Stomach (tissue), 19 donors: ENCODE measurements at places on chromosomes 11 and 22. TPM values are rescaled to one million over a fixed set of nuclear protein-coding genes. Genes with fewer than 3 reads are reported as not detected.
A peak's percentile ranks its signal among the peaks of the same experiment; 100 is the strongest.

Gene RBM4
- polyA plus RNA-seq: 107 TPM

DNA sequence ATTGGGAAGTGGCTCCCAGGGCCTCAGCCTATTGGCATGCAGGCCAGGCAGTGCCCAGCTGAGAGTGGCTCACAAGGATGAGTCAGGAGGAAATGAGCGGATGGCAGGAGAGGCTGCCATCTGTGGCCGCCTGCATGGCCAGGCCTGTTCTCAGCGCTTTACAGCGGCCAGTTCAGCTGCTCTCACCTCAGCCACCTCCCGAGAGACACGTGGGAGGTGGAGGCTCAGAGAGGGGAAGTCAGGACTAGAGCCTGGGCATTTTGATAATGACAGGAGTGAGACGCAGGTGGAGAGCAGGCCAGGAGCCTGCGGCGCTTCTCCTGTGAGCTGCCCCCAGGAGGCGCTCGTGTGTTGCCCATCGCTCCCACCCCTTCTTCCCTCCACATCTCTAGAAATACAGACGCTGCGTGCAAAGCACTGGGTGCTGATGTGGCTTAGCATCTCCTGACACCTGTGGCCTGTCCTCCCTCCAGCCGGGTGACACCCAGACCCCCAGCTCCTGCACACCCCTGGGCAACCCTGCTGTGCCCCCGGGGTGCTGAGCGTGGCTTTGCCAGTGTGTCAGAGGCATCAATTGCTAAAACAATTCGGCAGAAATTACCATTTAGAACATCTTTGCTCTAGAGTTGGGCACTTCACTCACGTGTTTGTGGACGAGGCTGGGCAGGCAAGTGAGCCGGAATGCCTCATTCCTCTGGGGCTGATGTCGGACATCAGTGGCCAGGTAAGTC is 21.4 kb upstream of the PANX2 start:
- no peaks in the 10 kb centered on the region for H3K36me3 ChIP-seq
- H3K4me1 ChIP-seq: peaks cover 7% of the 10 kb centered on the region
- no peaks in the 10 kb centered on the region for H3K27me3 ChIP-seq
- no peak overlapping the region for H3K4me3 ChIP-seq
- DNase-seq: peak; percentile 86

- peak overlapping the region; percentile 67 for H3K27ac ChIP-seq
- H3K4me1 ChIP-seq: peaks cover 24% of the 10 kb centered on the region
- H3K27me3 ChIP-seq: no peaks in the 10 kb centered on the region
- H3K36me3 ChIP-seq: peaks cover 99% of the 10 kb centered on the region
These were observed 32.6 kb downstream of the APOL1 start for GRCh38 chr22:36285545-36285944.

Gene DBX1
- not detected for polyA plus RNA-seq

- DNase-seq: no peak
- no peaks in the 10 kb centered on the region for H3K27me3 ChIP-seq
- H3K4me1 ChIP-seq: peaks cover 55% of the 10 kb centered on the region
- no peaks in the 10 kb centered on the region for H3K36me3 ChIP-seq
These were observed 116.6 kb downstream of the PLEKHA7 start for GRCh38 chr11:16897470-16898061.

DNA sequence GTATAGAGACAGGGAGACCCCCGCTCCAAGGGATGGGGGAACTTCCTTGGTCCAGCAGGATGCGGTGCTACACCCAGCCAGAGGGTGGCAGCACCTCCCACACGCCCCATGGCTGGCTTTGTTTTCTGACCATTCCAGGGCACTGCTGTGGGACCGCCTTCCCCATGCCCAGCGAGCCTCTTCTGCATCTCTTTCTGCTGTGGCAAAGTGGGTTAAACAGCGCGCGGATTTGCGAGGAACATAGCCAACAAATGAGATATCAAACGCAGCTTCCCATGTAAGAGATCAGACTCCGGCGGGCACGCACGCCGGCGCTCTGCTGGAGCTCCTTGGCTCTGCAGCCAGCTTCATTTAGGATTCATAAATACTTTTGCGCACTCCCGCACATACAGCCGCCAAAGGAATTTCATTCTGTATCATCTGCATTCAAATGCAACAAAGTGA is 485.8 kb upstream of the CADM1 start:
- H3K27ac ChIP-seq: no peak overlapping the region
- no peaks in the 10 kb centered on the region for H3K4me1 ChIP-seq
- H3K4me3 ChIP-seq: no peak overlapping the region

DNA sequence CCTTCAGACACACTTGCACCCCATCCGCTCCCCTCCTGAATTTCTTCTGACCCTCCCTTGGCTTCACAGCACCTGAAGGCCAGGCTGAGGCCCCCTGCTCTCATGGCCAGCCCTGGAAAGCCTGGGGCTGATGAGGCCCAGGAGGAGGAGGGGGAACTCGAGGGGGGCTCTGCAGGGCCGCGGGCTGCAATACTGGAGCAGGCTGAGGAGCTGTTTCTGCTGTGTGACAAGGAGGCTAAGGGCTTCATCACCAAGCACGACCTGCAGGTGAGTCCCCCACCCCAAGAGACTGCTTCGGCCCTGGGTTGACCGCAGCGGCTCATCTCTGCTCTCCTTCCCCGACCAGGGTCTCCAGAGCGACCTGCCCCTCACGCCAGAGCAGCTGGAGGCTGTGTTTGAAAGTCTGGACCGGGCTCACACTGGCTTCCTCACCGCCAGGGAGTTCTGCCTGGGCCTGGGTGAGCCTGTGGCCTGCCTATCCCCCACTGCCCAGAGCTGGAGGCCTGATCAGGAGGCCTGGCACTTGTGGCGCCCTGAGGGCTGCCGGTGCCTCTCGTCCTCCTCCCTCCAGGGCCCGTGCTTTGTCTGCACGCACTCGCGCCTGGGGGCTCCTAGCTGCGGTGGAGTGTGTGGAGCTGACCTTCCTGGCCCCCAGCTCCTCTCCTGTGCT is 922 bp downstream of the CRACR2B start:
- peaks cover 18% of the 10 kb centered on the region for H3K36me3 ChIP-seq
- DNase-seq: no peak
- H3K27me3 ChIP-seq: peaks cover 40% of the 10 kb centered on the region
- peak overlapping the region; percentile 39 for H3K4me3 ChIP-seq
- H3K27ac ChIP-seq: peak overlapping the region; percentile 89

Gene SLC39A13
- polyA plus RNA-seq: 33.6 TPM

DNA sequence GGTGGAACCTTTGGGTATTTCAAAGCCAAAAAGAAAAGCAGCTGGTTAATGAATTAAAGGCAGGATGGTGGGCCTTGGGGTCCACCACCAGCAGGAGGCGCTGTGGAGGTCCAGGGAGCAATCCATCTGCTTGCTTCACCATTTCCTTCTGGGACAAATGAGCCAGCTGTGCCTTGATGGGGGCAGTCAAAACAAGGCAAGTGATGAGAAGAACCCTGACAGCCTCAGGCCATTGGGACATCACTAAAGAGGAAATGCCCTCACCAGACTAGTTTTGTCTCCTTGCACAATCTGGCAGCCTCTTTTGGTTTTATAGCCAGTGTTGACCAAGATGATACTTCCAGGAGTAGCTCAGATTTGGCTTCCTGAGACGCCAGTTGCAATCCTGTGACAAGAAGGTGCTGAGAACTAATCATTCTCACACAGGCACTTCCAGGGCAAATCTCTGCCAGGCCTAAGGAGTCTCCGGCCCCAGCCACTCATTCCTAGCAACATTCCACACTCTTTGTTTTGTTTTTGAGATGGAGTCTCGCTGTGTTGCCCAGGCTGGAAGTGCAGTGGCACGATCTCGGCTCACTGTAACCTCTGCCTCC is 38.2 kb upstream of the WEE1 start:
- no peaks in the 10 kb centered on the region for H3K27me3 ChIP-seq
- H3K27ac ChIP-seq: no peak overlapping the region
- H3K36me3 ChIP-seq: no peaks in the 10 kb centered on the region

DNA sequence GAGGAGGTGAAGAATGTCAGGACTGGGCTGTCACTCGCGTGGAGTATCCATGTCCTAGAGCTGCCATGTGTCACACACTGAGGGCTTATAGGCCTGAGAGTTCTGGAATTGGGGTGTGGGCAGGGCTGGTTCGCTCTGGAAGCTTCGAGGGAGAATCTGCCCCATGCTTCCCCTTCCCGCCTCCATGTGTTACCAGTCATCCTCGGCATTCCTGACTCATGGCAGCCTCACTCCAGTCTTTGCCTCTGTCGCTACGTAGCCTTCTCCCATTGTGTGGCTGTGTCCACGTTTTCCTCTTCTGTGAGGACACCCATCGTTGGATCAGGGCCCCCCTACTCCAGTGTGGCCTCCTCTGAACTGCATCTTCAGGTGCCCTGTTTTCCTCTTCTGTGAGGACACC is 301.2 kb downstream of the TBC1D22A start:
- H3K27ac ChIP-seq: no peak overlapping the region
- no peaks in the 10 kb centered on the region for H3K27me3 ChIP-seq

DNA sequence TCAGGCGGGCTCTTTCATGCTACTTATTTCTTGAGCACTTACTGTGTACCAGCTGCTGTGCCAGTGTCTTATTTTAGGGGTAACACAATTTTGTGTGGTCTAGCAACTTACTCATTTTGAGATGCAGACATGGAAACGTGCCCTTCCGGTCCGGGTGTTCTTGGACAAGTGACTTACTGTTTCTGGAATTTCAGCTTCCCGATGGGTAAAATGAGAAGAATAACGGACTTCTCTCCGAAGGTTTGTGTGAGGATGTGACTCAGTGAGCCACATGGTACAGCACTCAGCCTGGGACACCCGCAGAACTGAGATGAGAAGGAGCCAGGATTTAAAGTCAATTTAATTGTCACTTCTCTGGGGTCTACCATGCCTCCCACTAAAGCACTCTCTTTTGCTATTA is 114.5 kb upstream of the SYT13 start:
- H3K36me3 ChIP-seq: no peaks in the 10 kb centered on the region
- no peak for DNase-seq
- peaks cover 31% of the 10 kb centered on the region for H3K27me3 ChIP-seq
- H3K4me1 ChIP-seq: no peaks in the 10 kb centered on the region
- no peak overlapping the region for H3K27ac ChIP-seq

DNA sequence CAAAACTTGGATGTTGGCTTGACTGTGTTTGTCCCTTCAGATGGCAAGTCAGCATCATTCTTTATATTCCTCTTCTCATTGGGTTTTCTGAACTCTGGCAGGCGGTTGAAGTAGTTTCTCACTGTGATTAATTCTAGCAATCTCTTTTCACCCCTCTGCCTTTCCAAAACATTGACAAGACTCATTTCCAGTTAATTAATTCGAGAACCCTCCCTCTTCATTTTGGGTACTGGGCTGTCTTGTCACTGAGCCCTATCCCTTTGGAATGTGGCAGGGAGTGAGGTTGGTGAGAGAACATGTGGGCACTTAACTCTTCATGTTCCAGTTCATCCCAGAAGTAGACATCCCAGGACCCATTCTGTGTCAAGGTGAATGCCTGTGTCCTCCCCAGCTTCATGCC is 133.0 kb downstream of the WNT7B start:
- no peaks in the 10 kb centered on the region for H3K27me3 ChIP-seq
- no peaks in the 10 kb centered on the region for H3K4me1 ChIP-seq
- H3K27ac ChIP-seq: no peak overlapping the region
- peaks cover 52% of the 10 kb centered on the region for H3K36me3 ChIP-seq

- no peak overlapping the region for H3K27ac ChIP-seq
- no peak for DNase-seq
- H3K27me3 ChIP-seq: peaks cover 13% of the 10 kb centered on the region
- peaks cover 16% of the 10 kb centered on the region for H3K4me1 ChIP-seq
These were observed 301.9 kb downstream of the OPCML start for GRCh38 chr11:133230431-133230830.

GRCh38 chr22:39278040-39278439 is 33.3 kb upstream of the PDGFB start:
- DNase-seq: no peak
- no peak overlapping the region for H3K4me3 ChIP-seq
- H3K4me1 ChIP-seq: no peaks in the 10 kb centered on the region
- H3K36me3 ChIP-seq: no peaks in the 10 kb centered on the region
- H3K27ac ChIP-seq: no peak overlapping the region
- H3K27me3 ChIP-seq: peaks cover 21% of the 10 kb centered on the region

- H3K4me1 ChIP-seq: no peaks in the 10 kb centered on the region
- H3K27me3 ChIP-seq: no peaks in the 10 kb centered on the region
- H3K27ac ChIP-seq: no peak overlapping the region
- no peak overlapping the region for H3K4me3 ChIP-seq
- H3K36me3 ChIP-seq: no peaks in the 10 kb centered on the region
- no peak for DNase-seq
These were observed 25.0 kb downstream of the CASP12 start for GRCh38 chr11:104873252-104873651.

- no peak overlapping the region for H3K27ac ChIP-seq
- no peaks in the 10 kb centered on the region for H3K27me3 ChIP-seq
- no peaks in the 10 kb centered on the region for H3K4me1 ChIP-seq
- DNase-seq: peak; percentile 2
- H3K4me3 ChIP-seq: no peak overlapping the region
- no peaks in the 10 kb centered on the region for H3K36me3 ChIP-seq
These were observed 868.0 kb downstream of the METTL15 start for GRCh38 chr11:28976012-28976800.

- peaks cover 17% of the 10 kb centered on the region for H3K36me3 ChIP-seq
- peaks cover 55% of the 10 kb centered on the region for H3K4me1 ChIP-seq
- DNase-seq: no peak
- no peaks in the 10 kb centered on the region for H3K27me3 ChIP-seq
These were observed 7.2 kb downstream of the DTX4 start for GRCh38 chr11:59179121-59179520.

GRCh38 chr11:134228625-134229024 is 4.2 kb downstream of the VPS26B start:
- no peak overlapping the region for H3K27ac ChIP-seq
- H3K4me3 ChIP-seq: no peak overlapping the region
- H3K36me3 ChIP-seq: peaks cover 6% of the 10 kb centered on the region
- DNase-seq: no peak
- H3K27me3 ChIP-seq: no peaks in the 10 kb centered on the region
- H3K4me1 ChIP-seq: peaks cover 54% of the 10 kb centered on the region

GRCh38 chr11:7846003-7846402 is 49.3 kb upstream of the OR5P2 start:
- no peaks in the 10 kb centered on the region for H3K36me3 ChIP-seq
- H3K4me3 ChIP-seq: no peak overlapping the region
- H3K4me1 ChIP-seq: no peaks in the 10 kb centered on the region
- no peak for DNase-seq
- H3K27ac ChIP-seq: no peak overlapping the region

DNA sequence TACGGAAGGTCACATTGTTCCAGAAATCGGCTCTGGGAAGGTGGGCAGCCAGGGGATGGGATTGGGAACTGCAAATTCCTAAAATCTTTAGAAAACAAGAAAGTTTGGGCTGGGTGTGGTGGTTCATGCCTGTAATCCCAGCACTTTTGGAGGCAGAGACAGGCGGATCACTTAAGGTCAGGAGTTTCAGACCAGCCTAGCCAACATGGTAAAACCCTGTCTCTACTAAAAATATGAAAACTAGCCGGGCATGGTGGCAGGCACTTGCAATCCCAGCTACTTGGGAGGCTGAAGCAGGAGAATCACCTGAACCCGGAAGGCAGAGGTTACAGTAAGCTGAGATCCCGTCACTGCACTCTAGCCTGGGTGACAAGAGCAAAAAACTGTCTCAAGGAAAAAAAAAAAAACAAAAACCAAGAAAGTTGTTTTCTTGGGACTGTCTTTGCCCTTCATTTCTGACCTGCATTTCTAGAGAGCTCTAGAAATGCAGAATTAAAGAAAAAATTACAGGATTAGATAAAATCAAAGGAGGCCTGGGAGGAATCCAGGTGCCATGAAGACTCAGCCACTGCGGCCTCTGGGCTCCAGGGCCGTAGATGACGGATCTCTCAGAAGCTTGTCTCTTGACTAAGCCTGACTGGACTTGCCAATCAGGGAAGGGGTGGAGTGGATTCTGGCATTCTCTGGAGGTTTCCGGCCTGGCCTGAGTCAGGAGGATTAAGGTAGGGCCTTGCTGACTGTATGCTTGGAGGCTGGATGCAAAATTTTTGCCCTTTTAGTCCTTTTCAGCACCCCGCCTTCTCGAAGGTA is 5.3 kb upstream of the MALAT1 start:
- no peak overlapping the region for H3K4me3 ChIP-seq
- peak overlapping the region; percentile 99 for H3K27ac ChIP-seq
- peak; percentile 87 for DNase-seq
- no peaks in the 10 kb centered on the region for H3K36me3 ChIP-seq
- no peaks in the 10 kb centered on the region for H3K27me3 ChIP-seq
- H3K4me1 ChIP-seq: peaks cover 85% of the 10 kb centered on the region

Gene SPINDOC
- 12.1 TPM for polyA plus RNA-seq

Gene TRIM34
- 8.7 TPM for polyA plus RNA-seq
